Activated T-cell treated with anti-CD3 and anti-CD28 coated beads for 48 hours (primary cell): ENCODE measurements at places on chromosomes 11 and 22.

- no peak for DNase-seq
These were observed 54.0 kb downstream of the C11orf58 start for GRCh38 chr11:16792426-16792825.

- DNase-seq: peak; percentile 17
These were observed 30.0 kb upstream of the CABP7 start for GRCh38 chr22:29689880-29690213.

DNA sequence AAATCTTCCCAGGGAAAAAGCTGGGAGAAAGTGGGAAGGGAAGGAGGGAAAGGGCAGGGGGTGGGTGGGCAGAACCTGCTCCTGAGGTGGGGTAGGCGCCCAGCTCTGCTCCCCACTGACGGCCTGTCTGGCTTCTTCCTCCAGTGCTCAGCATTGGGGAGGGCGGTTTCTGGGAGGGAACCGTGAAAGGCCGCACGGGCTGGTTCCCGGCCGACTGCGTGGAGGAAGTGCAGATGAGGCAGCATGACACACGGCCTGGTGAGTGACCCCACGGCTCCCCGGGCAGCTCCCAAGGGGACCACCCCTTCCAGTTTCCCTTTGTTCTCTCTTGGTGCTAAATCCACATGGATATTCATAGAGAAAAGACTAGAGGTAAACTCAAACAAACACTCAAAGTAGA is 25.9 kb downstream of the SHANK3 start:
- DNase-seq: no peak

- DNase-seq: no peak
These were observed 78.6 kb upstream of the SHANK2 start for GRCh38 chr11:71330996-71331395.

GRCh38 chr22:45344334-45344733 is 34.6 kb downstream of the FAM118A start:
- no peak for DNase-seq

- no peak for DNase-seq
These were observed 71.5 kb downstream of the SGSM3 start for GRCh38 chr22:40441761-40442390.

GRCh38 chr11:95991101-95991500 is 67.2 kb upstream of the MTMR2 start:
- no peak for DNase-seq

- DNase-seq: no peak
These were observed 23.6 kb upstream of the LRRC55 start for GRCh38 chr11:57158180-57158579.

DNA sequence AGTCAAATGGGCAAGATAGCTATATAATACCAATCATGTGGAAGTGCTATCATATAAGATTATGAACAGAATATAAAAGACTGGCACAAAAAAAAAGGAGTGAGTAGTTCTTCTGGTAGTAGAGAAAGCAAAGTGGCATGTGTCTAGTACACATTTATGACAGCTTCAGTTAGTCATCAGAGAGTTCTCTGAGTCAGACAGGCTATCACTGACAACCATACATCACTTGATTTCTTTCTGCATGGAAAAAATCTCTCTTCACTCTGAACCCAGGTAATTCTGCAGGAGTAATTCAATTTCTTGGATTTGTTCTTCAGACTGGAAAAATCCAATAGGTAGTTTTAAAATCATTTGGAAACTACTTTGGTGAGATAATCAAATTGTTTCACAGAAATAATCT is 286.8 kb upstream of the ANO3 start:
- no peak for DNase-seq

GRCh38 chr11:134915212-134915611 is 503.2 kb upstream of the B3GAT1 start:
- DNase-seq: no peak

DNA sequence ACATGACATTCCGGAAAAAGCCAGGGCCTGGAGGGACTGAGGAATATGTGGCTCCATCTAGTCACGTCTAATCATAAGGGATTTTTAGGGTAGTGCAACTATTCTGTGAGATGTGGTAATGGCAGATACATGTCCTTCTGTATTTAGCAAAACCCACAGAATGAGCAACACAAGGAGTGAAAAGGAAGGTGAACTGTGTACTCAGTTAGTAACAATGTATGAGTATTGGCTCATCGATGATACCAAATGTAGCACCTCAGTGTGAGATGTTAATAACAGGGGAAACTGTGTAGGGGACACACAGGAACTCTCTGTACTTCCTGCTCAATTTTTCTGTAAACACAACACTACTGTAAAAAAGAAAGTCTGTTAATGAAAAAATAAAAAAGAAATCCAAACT is 42.0 kb upstream of the CARS1 start:
- DNase-seq: no peak

GRCh38 chr11:79076526-79077115 is 364.2 kb downstream of the TENM4 start:
- no peak for DNase-seq

DNA sequence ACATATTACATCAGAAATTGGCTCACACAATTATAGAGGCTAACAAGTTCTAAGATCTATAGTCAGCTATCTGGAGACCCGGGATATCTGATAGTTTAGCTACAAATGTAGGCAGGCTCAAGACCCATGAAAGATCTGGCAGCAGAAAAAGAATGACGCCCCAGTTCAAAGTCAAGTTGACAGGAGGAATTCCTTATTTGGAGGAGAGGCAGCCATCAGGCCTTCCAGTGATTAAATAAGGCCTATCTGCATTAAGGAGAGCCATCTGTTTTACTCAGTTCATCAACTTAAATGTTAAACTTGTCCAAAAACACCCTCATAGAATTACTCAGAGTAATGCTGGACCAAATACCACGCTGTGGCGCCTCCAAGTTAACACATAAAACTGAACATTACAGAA is 1402.6 kb downstream of the FAM181B start:
- no peak for DNase-seq

- DNase-seq: no peak
These were observed 137.3 kb upstream of the KIRREL3 start for GRCh38 chr11:127137771-127138280.

DNA sequence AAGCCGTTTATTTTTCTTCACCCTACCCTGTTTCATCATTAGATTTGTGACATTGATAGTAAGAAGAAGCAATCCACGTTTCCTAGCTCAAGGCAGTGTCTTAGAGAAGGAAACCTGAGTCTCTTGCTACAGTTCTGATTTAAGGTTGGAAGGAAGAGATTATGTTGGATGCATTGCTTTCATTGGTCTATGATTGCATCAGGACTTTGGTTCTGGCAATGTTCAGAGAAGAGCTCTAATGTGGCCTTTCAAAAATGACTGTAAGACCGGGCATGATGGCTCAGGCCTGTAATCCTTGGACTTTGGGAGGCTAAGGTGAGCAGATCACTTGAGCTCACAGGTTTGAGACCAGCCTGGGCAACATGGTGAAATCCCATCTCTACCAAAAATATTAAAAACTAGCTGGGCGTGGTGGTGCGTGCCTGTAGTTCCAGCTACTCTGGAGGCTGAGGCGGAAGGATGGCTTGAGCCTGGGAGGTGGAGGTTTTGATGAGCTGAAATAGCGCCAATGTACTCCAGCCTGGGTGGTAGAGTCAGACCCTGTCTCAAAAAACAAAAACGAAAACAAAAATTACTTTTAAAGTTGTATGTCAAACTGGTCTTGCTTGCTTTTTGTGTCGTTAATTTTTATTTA is 4.1 kb downstream of the NUCB2 start:
- no peak for DNase-seq

DNA sequence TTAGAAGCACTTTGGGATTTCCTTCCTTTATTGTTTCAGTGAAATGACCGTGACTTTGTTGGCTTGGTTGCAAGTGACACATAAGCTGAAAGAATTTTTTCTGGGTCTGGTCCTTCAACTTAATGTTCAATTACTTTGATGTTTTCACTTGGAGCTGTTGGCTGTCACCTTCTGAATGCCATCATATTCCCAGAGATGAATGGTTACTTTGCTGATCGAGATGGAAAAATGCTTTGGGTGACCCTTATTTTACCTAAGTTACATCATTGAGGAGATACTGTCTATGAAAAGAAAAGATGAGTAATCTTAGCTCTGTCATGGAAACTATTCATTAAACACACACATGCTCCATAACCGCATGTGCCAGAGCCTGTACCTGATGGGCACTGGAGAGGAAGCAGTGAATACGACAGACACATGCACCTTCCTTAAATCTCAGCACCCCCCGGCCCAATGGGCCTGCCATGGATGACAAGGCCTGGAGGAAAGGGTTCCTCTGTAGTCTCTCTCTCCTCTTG is 76.9 kb downstream of the TENM4 start:
- DNase-seq: no peak

DNA sequence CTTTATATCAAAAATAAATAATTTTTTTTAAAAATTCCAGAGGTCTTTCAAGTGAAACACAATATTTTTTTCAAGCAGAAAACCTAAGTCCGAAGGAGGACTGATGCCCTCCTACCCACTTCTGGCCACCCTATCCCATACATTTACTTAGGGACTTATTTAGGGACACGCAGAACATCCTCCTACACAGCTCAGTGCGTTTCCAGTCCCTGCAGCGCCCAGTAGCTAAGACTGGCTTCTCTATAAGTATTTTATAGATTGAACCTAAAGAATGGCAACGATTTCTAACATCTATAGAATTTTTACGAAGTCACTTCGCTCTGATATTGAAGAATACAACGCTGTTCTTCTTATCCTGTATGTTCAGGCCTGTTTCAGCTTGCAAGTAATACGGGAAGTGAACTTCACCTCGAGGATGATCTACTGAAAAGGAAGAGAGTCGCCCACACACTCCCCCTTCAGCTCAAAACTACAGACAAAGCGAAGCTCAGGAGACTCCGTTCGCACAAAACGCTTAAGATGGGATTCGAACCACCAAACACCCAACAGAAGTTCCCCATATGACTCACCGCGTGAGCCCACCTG is 328 bp downstream of the CHEK2 start:
- no peak for DNase-seq

DNA sequence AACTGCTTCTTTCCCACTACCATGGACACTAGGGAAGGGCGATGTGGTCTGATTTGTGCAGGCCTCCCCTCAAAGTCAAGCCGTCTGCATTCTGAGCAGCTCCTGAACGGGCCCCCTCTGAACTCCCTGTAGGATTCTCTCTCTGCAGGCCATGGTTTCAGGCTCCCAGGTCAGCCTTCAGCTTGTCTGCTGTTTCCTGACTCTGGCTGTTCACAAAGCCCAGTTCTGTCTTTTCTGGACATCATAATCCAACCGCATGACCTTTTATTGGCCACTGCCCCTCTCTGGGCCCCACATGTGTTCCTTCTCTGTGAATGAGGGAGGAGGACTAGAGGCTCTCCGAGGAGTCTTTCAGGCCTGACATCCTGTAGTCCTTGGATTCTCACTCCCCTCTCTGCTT is 161.0 kb downstream of the FEZ1 start:
- no peak for DNase-seq

DNA sequence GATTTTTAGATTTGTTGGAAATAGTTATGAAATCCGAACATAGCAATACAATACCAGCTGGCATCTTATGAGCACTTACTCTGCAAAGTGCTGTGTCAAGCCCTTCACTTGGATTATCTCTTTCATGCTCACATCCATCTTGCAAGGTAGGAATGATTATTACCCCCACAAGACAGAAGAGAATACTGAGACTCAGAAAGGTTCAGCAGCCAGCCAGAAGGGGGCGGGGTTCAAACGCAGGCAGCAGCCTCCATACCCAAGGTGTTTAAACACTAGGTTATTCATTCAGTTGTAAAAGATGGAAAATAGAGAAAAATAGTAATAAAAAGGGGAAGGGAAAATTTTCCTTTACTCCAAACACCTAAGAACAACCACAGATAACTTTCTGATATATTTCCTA is 158.5 kb downstream of the CCDC34 start:
- no peak for DNase-seq

GRCh38 chr22:41350087-41350486 is 31.7 kb upstream of the TEF start:
- no peak for DNase-seq

DNA sequence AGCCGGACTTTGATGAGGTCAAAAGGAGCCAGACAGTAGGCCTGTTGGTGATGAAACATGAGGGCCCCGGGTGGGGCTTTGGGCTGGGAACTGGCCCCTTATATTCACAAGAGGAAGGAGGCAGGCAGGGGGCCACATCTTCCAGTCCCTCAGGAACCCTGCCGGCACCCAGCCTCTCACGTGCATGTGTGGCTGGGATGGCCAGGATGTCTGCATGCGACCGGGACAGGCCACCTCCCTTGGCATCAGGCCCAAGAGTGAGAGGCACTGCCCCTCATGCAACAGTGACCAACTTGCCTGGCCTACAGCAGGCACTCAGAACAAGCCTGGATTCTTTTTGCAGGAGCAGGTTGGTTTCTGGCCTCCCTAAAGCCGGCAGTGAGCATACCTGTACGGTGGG is 5.4 kb downstream of the SLC25A45 start:
- no peak for DNase-seq

DNA sequence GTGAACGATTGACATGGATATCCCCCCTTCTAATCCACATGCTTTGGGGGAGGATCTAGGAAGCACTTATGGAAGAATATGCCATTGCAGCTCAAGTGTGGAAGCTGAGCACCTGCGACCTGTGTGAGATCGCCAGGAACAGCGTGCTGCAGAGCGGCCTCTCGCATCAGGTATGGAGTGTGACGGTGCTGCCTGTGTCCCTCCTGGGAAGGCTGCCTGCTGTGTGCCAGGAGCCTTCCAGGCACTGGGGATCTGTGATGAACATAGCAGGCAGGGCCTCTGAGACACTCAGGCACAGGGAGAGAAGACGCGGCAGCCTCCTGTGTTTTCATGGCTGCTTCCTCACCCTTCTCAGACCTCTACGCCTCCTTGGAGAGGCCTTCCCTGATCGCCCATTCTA is 36.5 kb downstream of the RNF141 start:
- no peak for DNase-seq

- DNase-seq: no peak
These were observed 671.7 kb downstream of the BRD1 start for GRCh38 chr22:49155770-49156580.

- no peak for DNase-seq
These were observed 39.9 kb downstream of the MYEOV start for GRCh38 chr11:69333879-69334278.

DNA sequence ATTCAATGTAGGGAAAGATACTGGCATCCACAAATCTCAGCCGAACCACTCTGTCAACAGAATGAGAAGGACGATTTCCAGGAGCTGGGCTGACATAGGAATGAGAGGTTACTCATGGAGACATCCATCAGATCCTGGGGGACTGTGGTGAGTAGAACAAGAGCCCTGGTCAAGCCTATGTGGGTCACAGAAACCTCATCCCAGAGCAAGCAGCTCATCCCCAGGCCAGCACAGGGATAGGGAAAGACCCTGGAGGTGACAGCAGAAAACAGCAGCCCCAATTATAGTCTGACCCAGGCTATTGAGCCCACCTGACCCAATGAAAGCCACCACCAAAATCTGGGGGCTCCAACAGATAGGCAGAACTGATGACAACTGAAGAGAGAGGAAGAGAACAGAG is 128.0 kb upstream of the SERPIND1 start:
- DNase-seq: no peak

DNA sequence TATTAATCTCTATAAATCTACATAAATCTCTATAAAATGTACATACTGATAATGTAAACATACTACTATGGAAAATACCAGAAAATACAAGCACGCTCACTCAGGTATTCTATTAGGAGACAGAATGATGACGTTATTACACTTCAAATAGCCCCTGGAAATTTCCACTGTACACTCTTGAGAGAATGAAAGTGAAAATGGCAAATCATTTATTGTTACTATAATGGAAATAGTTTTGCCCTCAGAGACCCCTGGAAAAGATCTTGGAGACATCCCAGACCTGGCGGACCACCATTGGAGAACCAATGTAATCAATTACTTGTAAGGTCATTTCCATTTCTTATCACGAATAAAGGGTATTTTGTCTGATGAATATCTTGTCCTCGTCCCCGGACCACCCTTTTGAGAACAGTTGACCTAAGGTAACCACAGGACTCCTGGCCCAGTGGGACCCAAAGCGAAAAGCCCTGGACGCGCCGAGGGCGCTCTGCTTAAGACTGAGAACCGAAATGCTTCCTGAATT is 509 bp upstream of the PRRG4 start:
- no peak for DNase-seq
